Activated naive CD4-positive, alpha-beta T cell (primary cell): ENCODE measurements at places on chromosomes 6 and 20.

DNA sequence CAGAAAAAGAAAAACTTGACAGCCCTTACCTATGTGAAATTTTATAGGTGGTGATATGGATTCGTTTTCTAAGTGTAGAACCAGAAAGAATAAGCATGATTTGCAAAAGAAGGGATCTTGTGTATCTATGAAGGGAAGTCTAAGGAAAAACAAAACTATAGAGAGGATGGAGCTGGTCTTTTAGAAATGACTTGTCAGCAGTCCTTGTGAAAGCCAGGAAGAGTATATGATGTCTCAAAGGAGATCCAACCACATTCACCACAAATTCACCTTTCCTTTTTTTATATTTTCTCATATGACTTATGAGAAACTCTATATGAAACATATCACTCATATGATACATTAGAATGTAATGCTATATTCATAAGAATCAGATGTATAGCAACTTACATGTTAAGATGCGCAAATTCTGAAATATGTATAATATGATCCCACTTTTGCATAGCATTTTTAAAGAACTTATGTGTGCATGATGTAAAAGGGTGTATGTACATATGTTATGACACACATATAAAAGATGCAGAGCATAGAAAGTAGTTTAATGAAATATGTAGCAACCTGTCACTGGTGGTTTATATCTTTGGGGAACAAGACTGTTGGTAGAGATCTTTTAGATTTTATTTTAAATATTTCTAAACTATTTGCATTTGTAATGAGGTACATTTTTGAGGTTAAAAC is 91.9 kb upstream of the NUP153 start:
- no peak for DNase-seq

DNA sequence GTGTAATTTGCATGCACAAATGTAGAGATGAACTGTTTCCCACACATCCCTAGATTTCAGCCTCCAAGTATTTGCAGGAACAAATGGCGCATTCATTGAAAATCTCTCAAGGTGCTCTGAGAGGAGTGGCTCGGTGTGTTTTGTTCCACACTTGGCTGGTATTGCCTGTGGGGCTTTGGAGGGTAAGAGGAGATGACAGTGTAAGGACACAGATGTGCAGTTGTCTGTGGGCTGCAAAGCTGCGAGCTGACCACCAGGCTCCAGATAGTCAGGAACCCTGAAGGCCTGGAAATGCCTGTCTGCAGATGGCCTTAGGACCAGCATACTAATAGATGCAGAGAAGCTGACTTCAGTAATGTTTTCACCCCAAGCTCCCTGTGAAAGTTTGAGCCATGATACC is 57.7 kb upstream of the PBOV1 start:
- no peak for DNase-seq

DNA sequence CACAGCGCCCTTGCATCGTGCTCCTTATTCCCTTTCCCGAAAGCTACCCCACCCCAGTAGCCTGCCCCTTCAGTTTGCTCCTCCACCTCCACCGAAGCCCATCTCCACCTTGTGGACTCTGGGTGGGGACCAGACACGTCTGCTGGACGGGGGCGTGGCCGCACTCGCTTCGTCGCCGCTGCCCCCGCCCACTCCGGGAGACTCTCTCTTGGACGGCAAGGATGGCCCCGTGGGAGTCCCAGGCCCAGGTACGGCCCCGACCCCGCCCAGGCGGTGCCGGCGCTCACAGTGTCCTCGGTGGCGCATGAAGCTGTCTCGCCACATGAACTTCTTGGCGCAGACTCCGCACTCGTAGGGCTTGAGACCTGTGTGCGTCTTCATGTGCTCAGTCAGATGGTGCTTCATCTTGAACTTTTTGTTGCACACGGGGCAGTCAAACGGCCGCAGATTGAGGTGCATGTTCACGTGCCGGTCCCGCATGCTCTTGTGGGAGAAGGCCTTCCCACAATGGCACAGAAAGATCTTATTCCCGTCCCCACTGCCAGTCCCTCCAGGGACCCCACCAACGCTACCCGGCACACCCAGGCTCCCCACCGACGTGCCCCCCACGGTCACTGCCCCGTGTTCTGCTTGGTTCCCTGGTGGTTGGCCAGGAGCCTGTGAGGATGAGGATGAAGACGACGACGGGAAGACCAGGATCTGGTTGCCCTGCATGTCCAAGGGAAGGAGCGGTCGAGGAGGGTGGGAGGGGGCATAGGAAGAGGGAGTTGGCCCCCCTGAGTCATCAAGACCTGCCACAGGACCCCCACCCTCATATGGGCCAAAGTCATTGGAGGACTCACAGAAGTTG is 1.3 kb upstream of the TAPBP start:
- no peak for DNase-seq

GRCh38 chr6:162306616-162307015 is 420.9 kb downstream of the PRKN start:
- no peak for DNase-seq

DNA sequence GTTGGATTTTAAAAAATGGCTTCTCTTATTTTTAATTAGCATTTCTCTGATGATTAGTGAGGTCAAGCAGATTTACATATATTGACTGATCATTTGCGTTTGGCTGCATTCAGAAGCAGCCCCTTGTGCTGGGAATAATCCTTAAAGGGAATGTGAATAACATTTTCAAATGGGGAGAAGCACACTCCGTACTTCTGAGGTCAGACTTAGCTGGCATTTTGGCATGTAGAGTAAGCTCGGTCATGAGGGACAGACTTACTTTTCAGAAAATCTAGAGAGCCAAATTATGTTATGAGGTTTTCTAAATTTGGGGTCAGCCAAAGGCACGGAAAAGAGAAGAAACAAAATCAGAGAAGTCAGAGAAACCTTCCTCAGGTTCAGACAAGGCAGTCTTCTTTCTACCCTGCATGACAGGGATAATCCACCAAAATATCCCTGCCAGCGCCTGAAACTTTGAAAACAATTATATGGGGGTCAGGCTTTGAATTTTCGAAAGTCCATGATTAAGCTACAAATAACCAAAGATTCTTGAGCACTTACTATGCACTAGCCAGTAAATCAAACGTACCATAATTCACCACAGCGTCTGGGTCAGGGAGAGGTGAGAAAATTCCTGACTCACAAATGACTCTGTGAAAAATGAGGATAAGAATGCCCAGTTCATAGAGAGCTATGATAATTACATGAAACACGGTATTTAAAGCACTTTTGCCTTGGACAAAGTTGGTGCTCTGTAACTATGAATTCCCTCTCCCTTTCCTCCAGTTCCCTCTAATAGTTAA is 44.9 kb downstream of the ADAT2 start:
- DNase-seq: no peak

DNA sequence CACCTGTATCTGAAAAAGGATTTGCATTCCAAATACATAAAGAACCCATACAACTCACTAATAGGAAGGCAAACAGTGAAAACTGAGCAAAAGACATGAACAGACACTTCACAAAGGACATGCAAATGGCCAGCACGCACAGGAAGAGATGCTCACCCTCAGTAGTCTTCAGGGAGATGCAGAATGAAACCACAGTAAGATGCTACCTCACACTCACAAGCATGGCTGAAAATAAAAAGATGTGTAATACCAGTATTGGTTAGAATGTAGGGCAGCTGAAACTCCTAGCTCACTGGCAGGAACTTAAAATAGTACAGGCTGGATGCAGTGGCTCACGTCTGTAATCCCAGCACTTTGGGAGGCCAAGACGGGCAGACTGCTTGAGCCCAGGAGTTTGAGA is 64.6 kb downstream of the SNX5 start:
- no peak for DNase-seq

DNA sequence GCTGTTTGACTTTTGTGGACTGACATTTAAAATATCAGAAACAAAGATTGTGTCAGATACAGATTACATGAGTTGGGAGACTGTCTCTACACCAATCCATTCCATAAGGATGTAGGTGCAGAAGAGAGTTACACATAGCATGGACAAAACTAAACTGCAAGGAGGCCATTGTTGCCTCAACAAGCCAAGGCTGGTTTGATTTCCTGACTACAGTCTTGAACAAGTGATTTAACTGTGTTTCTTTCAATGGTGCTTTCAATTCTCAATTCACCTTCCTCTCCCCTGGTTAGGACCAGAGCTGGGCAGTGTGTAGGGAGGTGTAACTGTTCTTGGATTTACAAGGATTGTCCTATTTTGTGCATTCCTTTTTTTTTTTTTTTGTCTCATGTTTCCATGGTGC is 82.2 kb downstream of the AGPAT4 start:
- DNase-seq: no peak

DNA sequence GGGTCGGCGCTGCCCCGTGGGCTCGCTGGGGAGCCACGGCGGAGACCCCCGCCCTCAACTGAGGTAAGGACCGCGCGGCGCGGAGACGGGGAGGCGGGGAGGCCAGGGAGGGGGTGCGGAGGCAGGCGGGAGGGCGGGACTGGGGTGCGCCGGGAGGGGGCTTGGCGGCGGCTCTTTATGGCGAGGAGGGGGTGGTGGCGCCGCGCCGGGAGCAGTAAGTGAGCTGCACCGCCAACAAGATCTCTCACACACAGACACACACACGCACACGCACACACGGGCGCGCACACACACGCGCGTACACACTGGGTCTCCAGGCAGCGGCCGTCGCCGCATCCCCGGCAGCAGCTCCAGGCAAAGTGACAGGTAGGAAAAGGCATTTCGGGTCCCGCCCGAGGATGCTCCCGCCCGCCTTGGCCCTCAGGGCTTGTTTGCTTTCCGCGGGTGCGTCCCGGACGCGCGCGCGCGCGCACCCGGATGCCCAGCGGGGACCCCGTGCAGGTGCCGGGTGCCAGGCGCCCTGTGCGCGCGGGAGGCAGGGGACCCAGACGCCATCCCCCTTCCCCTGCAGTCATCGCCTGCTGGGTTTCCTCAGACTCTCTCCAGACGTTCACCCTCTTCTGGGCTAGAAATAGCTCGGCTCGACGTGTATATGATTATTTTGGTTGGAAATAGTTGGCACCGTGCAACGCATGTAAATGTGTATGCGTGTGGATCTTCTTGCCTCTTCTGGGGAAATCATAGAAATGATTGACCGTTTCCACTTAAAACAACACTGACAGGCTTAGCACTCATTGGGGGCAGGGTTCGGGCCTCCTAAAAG is at the start of gene PLCB4:
Gene PLCB4, plus strand, starts transcription at position 247 of the 823 bp plus-strand sequence. CDS start 238,728 bp downstream, outside the sequence.
- no peak for DNase-seq

DNA sequence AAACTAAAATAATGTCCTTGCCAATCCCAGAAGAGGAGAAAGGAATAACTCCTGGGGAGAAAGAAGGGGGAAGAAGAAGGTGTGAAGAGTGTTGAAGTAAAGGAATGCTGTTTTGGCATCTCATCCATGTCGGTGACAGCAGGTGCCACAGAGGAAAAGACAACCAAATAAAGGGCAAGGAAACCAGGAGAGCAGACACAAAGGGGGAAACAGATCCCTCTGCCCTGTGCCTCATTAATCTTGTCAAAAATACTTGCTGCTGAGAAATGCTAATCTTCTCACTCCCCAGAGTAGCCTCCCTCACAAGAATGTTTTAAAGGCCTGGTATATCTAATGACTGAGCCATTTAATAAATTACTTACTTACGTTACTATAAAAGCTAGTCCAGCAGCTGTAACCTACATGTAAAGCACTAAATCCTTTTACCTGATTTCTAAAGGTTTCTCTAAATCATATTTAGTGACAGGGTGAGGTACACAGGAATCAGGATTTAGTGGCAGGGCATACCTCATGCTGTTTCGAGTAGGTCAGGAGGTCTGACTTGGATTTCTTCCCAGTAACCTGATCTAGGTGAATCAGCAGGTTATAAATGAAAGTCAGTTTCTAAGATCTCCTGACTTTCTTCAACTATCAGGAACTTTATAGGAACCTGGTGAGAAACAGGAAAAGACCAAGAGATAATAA is 377.1 kb downstream of the CENPW start:
- no peak for DNase-seq

DNA sequence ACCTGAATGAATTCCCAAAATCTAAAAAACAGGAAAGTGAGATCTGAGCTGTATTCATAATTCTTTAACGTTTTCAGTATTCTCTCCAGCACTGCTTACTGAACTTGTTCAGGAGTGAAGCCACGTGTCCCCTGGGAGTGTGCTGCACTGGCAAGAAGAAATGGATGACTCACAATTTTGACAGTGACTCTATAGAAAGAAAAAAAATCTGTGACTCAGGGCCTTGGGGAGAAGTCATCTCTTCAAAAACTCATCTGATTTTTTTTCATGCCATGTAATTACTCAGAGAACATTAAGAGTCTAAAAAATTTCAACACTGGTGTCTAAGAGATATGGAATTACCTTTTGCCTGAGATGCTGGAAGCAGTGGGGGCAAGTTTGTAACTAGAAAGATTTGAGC is 39.7 kb downstream of the ANKEF1 start:
- no peak for DNase-seq
